Heart right ventricle (tissue), 16 donors: ENCODE measurements at places on chromosomes 16 and 17. TPM values are rescaled to one million over a fixed set of nuclear protein-coding genes. Genes with fewer than 3 reads are reported as not detected.
A peak's percentile ranks its signal among the peaks of the same experiment; 100 is the strongest.

DNA sequence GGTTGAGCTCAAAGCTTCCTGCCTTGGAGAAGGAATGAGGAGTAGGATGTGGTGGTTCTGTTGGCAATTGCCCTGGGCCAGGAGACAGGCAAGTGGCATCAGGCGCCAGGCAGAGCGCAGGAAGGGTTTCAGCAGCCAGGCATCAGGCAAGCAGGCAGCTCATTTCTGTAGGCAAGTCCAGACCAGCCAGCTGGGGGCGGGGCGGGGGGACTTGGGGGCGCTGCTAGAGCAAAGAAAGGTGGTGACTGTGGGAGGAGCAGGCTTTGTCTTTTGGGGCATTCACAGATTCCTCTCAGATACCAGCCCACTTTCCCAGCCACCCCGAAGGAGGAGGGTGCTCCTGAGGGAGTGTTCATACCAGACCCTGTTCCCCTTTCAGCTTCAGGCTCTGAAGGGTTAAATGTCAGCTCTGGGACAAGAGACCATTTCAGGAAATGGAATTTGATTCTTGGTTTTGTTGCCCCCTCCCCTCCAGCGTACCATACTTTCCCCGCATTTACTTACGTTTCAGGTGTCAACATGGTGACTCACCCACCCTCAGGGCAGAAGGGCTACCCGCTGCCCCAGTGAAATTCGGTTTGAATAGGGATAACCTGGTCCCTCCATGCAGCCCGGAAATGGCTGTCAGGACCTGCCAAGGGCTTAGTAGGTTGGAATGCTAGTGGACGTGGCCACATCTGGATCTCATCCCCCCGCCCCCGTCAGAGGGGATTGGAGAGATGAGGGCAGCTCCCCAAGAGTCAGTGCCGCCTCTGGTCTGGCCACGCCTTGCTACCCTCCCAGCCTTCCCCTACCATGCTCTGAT is 13.2 kb downstream of the NGFR start:
- no peak for DNase-seq

DNA sequence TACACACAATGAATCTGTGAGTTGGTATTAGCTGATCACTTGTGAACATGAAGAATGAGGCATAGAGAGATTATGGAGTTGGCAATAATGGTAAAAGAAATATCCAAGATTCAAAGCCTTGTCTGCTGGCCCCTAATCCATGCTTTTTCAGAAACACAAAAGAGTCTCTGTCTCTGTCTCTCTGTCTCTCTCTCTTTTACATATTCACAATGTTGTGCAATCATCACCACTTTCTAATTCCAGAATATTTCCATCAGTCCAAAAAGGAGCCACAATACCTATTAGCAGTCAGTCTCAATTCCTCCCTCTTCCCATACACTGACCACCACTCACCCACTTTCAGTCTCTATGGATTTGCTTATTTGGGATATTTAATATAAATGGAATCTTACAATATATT is 370.1 kb upstream of the CDH8 start:
- DNase-seq = no peak

HOXB7 gene
- total RNA-seq = not detected

OR4D1 gene
- not detected for total RNA-seq

ACSM5 gene
- total RNA-seq = 0.76 TPM

CORO1A gene
- 11.7 TPM for total RNA-seq

NXN gene
- 19.7 TPM for total RNA-seq

DNA sequence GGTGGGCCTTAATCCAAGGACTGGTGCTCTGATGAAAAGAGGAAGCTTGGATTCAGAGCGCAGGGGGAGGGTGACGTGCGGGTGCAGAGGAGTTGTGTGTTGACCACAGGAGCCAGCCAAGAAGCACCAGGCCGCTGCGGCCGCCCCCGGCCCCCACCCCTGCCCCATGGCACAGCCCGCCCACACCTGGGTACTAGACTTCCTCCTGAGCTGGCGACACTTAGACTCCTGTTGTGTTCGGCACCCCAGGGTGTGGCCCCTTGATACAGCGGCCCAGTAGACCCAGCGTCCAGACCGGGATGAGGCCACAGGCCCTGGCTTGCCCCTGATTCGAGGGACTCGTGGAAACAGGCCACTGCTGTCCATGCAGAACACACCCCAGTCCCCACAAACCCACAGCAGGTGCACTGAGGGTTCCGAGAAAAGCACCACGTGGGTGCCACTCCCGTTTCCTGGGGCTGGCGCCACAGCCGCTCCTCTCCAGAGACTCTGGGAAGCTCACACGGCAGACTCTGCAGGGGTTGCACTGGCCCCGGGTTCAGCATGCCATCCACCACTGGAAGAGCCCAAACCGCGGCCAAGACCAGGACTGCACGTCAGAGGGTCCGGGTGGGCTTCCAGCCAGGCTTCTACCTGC is 5.7 kb upstream of the SNAI3 start:
- DNase-seq = no peak

- DNase-seq = no peak
Observed at GRCh38 chr17:78637146-78637545, 60.0 kb upstream of the DNAH17 start.

DNA sequence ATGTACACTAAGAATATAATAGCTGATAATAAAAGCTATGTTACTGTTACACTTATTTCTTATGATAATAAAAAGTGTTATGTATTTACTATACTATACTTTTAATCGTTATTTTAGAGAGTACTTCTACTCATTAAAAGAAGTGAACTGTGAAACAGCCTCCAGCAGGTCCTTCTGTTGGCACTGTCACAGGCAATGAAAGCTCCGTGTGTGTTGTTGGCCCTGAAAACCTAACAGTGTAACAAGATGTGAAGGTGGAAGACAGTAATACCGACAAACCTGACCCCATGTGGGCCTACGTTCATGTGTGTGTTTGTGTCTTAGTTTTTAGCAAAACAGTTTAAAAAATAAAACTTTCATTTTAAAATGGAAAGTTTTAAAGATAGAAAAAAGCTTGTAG is 91.8 kb downstream of the STH start:
- no peak for DNase-seq

ALOX12 gene
- not detected for total RNA-seq

- no peak for DNase-seq
Observed at GRCh38 chr16:12559714-12560113, 244.0 kb downstream of the CPPED1 start.

DNA sequence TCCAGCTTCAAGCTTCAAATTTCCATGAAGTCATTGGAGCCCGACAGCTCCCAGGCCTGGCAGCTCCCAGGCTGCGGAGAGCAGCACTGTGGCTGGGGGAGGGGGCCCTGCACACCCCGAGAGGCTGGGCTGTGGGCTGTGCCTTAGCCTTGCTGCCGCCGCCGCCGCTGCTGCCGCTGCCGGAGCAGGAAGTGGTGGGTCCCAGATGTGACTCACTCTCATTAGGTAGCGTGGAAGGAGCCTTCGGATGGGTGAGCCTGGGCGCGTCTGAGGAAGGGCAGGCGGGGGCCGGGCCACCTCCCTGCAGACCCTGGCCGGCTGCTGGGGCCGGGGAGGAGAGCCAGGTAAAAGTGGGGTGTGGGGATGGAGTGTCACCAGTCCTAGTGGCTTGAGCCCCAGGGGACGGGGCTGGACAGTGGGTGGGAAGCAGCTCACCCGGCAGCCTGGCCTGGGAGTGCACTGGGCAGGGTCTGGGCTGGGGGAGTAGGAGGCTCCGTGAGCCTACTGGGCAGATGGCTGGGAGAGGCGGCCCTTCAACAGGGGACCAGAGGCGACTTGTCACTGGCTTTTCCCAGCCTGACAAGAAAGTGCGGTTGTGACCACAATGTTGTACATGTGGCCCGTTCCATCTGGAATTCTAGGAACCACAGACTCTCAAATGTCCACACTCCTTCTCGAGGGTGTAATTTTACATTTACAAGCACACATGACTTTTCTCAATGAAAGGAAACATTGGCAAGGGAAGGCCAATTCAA is at the start of gene ADCY7:
Gene ADCY7 (plus strand): TSS at position 215 of the 755 bp plus-strand sequence. CDS start 21,629 bp downstream, outside the sequence.
- DNase-seq = peak; percentile 49

GSDMA gene
- total RNA-seq = 0.57 TPM
